ENCODE measurements at places on chromosomes 1 and 21.
A peak's percentile ranks its signal among the peaks of the same experiment; 100 is the strongest.

DNA sequence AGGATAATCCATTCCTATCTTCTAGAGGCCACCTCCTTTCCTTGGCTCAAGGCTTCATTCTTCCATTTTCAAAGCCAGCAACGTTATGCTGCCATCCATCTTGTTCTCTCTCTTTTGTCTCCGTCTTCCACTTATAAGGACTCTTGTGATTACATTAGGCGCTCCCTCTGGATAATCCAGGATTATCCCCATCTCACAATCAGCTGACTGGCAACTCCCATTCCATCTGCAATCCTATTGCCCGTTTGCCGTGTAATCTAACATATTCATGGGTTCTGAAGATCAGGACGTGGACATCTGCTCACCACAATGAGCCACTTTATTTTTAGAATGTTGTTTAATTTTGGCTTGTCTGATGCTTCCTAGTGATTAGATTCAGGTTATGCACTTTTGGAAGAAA is 89.3 kb downstream of the EBNA1BP2 start:
- no peak for DNase-seq

GRCh38 chr21:27475363-27475955 is 508.6 kb upstream of the ADAMTS5 start:
- DNase-seq: no peak

GRCh38 chr1:147083919-147084272 is 88.4 kb downstream of the PRKAB2 start:
- DNase-seq: no peak

DNA sequence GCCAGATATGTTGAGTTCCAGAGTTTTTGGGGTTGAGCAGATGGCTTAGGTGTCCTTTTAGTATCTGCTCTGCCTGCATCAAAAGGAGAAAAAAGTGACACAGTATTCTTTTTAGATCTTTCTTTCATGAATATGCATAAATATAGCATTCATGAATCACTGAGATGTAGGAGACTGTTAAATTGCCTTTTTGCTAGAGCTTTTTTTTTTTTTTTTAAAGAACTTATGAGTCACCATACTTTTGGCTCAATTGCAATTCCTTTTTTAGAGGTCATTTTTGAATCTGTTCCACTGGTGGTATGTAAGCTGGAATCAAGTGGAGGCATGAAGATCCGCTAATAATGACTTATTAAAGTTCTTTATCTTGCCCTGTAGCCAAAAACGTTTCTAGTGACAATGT is 480.9 kb upstream of the ZRANB2 start:
- DNase-seq: peak; percentile 10

DNA sequence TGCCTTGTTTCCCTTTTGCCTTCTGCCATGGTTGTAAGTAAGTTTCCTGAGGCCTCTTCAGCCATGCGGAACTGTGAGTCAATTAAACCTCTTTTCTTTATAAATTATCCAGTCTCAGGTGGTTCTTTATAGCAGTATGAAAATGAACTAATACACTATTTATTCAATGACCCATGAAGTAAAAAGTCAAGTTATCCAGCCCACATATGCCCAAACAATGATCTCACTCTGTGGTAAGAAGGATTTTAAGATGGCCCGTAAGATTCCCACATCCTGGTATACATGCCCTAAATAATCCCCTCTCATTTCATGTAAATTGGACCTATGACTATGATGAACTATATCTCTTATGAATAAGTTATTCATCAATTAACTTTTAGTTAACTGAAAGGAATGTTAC is 1008.3 kb upstream of the B3GALT2 start:
- DNase-seq: peak; percentile 61
